ENCODE measurements at places on chromosomes 16 and 17.

- no peak for DNase-seq
Measured at GRCh38 chr17:50465635-50466034, 3.0 kb downstream of the CHAD start.

GRCh38 chr16:2879854-2880508 is 3.0 kb upstream of the FLYWCH2 start:
- no peak for DNase-seq

DNA sequence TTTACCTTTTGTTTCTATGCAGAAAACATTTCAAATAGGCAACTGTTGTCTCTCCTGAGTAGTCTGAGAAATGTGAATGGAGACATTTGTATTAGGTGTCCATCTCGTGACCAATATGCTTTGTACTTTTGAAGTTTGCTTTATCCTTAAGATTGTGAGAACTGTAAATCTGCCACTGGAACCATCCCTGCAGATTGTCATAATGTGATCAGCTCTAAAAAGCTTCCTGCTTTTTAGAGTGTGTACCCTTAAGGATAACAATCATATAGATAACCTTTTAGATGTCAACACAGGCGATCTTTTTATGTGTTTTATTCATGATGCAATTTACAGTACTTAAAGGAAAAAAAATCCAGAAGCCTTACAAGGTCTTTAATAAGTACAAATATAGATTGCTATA is 63.5 kb downstream of the PRKCA start:
- DNase-seq: no peak

- peak; percentile 93 for DNase-seq
Measured at GRCh38 chr16:11201498-11202259, 54.3 kb downstream of the SOCS1 start.

DNA sequence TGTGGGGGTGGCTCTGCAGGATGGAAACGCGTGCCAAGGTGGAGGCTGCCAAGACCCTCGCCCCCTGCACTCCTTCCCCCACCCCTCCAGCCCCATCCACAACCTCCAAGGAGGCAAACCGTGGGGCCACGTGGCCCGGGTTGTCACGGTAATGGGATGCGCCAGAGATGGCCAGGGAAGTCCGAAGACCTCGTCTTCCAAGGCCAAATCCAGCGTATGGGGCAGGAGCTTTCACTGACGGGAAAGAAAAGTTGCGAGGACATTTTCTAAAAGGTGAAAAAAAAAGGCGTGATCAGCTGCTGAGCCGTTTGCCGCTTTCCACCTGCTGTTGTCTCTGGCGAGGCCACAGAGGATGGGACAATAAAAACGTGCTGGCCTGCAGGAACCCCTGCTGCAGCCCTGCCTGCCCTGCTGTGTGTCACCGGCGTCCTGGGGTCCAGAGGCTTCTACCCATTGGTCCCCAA is 28.3 kb upstream of the GSE1 start:
- DNase-seq: no peak

- DNase-seq: no peak
Measured at GRCh38 chr16:84098939-84099338, 17.8 kb downstream of the MBTPS1 start.

- no peak for DNase-seq
Measured at GRCh38 chr16:24409045-24409444, 130.3 kb upstream of the RBBP6 start.

DNA sequence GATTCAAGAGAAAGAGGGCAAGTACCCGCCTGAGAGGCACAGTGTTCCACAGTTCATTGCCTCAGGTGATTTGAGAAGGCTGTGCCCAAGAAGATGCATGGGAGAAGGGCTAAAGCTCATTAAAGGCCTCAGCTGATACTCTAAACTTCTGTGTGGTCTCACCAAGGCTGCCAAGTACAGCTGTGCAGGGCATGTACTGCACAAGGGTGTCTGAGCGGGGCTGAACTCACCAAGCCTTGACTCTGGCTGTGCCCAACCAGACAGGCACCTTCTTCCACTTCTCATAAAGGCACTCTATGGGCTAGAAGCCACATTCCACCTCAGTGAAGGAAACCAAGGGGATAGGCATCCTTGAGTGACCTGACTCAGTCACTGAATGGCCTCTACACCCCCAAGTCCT is 12.7 kb downstream of the LRRC75A start:
- no peak for DNase-seq

DNA sequence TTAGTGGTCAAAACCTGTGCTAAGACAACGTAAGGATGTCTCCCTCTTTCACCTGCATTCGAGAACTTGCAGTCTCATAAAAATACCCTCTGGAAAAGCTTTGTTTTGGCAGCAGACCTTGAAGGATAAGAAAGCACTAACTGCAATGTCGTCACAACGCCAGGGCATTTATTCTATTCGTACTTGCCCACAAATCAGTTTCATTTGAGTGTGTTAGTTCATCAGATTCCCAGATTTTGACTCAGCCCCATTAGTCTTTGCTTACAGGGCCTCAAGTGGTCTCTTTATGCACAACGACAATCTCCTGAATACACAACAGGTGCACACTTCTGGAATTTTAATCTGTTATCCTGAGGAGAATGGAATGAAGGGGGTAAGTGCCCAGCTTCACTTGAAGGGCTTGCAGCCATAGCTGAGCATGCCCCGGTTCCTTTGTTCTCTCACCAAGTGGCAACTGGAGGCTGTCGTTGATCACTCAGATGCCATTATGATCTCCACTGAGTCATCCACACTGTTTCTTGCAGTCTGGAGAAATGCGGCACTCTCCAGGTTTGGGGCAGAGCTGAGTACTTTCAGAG is 58.8 kb downstream of the CLEC19A start:
- DNase-seq: no peak

- DNase-seq: no peak
Measured at GRCh38 chr17:74981979-74982662, 5.3 kb upstream of the CDR2L start.

GRCh38 chr17:78832541-78832810 is 8.1 kb downstream of the USP36 start:
- no peak for DNase-seq

DNA sequence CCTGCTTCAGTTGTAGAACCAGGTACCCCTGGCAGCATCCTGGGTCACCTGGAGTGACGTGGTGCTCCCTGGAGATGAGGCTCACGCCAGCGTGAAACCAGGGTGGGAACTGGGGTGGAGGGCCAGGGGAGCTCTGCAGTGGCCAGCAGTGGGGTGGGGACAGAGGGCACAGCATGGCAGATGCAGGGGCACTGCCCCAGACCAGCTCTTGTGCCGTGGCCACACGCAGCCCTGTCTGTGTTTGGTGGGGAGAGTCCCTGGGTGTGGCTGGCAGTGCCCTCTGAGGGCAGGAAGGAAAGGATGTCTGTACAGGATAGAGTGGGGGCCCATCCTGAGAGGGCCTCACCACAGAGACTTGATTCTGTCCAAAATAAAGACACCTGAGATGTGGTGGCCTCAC is 24.5 kb downstream of the ZNF750 start:
- no peak for DNase-seq

DNA sequence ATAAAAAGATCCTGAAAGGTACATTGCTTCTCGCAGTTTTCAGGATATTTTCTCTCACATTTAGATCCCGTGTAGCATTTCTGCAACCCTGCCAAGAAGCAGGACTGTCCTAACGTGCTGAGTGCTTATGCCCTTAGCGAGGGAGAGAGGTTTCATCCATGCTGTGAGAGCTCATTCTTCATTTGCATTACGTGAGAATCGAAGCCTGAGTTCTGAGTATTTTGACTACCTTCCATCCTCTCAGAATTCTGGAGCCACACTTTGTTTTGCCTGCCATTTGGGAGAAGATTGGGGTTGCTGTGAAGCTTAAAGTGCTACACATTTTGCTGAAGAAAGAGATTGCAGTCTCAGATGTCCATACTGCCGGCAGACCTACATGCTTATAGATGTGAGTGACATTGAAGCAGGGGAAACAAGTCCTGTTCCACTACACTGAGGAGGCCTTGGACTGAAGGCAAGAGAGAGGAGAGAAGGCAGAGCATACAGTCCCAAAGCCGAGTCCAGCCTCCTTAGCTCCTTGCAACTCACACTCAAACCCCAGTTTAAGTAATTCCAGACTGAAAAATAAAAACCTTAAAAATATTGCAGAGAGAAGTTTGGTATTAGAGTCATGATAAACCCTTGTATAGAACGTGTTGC is 183.0 kb downstream of the PRKCA start:
- DNase-seq: no peak

DNA sequence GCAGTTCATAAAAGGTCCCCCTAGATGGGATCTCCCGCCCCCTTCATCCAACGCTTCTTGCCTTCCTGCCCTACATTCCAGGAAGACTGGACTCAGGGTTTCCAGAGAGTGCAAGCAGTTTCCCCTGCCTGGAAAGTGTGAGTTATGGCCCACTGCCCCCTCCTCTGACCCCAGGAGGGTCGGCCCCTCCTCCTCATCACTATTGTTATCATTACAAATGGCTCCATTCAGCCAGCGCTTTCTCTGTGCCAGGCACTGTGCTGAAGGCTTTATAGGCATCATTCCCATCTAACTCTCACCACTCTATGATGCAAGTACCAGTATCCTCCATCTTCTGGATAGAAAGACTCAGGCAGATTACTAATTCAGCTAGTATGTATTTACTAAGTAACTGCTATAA is 90.7 kb downstream of the USP31 start:
- DNase-seq: no peak

- DNase-seq: peak; percentile 50
Measured at GRCh38 chr16:17205279-17206211, 265.2 kb downstream of the XYLT1 start.

GRCh38 chr16:65756163-65756562 is 610.3 kb upstream of the CDH5 start:
- DNase-seq: no peak

DNA sequence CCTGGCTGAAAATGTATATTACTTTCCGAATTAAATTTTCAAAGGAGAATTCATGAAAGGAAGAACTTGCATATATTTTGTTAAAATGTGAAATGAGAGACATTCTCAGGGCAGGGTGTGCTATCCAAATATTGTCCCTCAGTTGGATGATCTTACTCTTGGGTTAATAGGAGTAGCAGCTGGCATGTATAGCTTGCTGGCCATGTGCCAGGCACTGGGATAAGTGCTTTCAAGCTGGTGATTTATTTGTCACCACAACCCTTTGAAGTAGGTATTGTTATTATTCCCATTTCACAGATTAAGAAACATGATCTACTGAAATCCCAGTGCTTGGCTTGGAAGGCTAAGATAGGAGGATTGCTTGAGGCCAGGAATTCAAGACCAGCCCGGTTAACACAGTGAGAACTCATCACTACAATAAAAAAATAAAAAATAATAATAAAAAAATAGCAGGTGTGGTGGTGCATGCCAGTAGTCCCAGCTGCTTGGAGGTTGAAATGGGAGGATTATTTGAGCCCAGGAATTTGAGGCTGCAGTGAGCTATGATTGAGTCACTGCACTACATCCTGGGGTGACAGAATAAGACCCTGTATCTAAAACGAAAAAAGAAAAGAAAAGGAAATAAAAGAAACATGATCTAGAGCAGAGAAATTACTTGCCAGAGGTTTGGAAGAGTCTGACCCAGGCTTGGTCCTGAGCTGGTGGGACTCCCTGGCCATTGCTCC is 11.6 kb upstream of the MPHOSPH6 start:
- DNase-seq: no peak

DNA sequence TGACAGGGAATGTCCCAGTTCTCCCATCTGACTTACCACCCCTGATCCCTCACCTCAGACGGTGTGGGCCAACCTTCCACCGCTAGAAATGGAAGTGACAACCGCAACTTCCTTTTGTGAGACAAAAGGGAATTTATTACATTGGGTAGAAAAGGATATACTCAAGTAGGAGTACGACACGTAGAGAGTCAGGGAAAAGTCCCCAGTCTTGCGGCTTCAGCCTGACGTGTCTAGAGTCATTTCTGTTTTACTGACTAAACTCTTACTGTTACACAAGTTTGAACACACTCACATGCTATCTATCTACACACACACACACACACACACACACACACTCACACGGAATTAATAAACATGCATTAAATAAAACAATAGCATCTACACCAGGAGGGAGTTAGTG is 178.9 kb downstream of the COPRS start:
- DNase-seq: no peak

- DNase-seq: no peak
Measured at GRCh38 chr17:26775219-26775822, 518.6 kb upstream of the WSB1 start.

- DNase-seq: no peak
Measured at GRCh38 chr17:42403150-42403549, 14.9 kb upstream of the STAT3 start.

DNA sequence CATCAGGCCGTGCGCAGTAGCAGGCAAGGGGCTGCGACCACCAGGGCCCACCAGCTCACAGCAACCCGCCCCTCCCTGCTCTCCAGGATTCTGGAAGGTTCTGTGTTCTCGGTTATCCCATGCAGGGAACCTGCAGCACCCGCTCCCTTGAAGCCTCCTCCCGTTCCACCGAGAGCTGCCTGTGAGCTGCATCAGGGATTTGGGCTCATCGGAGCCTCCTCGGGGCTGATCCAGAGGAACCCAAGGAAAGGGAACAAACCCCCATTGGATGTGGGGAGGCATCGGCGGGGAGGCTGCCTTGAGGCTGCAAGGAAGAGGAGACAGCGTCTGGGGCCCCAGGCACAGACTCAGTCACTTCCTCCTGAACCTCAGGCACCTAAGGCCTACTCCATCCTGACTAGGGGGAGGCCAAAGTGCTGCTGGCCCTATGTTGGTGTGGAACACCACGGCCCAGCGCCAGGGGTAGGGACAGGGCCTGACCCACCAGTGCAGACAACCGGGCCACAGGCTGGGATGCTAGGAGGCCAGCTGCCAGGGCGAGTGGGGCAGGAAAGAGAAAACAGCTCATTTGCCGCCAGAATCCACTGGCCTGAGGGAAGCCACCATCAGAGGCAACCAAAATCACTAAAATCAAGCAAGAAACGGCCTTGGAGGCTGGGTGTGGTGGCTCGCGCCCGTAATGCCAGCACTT is 14.4 kb upstream of the LGALS3BP start:
- no peak for DNase-seq

DNA sequence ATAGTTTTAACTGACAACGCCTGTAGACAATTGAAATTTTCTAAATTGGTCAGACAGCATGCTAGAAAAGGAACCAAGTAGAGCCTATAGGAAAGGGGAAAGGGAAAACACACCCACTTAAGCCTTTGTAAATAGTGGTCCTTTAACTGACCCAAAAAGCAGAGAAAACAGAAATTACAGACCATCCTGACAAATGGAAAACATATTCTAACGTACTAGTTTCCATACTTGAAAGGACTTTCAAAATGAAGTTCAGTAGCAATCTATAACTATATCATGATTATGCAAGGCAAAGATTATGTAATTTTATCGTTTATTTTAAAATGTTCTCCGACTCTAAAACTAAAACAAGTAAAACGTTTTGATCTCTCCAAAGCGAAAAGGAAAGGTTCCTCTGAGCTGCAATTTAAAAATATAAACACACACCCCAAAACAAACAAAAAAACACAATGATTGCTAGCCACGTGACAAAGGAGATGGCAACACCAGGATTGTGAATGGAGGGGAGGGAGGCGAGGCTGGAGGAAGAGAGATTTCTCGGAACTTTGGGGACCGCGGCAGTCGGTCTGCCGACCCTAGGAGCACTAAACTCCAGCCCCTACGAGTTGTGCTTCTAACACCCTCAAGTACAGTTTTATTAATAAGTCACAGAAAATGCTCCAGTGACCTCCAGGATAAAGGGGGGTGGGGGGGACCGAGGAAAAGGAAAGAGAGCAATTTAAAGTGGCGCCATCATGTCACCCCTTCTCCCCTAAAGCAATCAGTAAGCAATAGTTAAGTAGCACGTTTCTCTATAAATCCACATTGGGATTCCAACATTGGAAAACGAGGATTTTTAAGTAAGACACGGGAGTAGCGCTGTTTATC is 1.7 kb downstream of the KANSL1 start:
- peak; percentile 11 for DNase-seq

Data from HFFc6 (cell line).